Stimulated activated CD8-positive, alpha-beta memory T cell treated with anti-CD3 and anti-CD28 coated beads, Interleukin-4, amount 100 ng/mL, for 1 hour (primary cell): ENCODE measurements at places on chromosomes 1 and 21.

DNA sequence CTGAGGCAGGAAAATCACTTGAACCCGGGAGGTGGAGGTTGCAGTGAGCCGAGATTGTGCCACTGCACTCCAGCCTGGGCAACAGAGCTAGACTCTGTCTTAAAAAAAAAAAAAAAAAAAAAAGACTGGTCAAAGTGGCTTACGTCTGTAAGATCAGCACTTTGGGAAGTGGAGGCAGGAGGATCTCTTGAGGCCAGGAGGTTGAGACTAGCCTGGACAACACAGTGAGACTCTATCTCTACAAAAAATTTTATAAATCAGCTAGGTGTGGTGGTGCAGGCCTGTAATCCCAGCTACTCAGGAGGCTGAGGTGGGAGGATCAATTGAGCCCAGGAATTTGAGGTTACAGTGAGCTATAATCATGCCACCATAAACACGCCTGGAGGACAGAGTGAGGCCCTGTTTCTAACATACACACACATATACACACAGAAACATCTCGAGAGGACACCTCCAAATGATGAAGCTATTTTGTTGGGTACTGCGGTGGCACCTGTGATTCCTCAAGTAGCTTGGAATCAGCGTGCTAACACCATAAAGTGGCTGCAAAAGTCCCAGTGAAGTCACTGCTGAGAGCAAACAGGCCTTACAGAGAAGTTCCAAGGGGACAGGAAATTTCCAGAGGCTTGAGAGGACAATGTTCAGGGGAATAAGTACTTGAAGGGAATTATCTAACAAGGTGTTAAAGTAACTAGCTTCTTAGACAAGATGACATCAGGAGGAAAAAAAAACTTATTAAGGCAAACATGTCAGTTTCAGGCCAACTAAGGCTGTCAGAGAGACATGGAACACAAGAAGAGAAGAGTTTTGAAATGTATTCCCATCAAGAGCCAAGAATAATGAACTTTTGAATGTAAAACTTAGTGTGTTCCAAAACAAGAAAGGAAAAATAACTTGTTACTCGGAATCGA is 1.3 kb downstream of the NADK start:
- DNase-seq = no peak

DNA sequence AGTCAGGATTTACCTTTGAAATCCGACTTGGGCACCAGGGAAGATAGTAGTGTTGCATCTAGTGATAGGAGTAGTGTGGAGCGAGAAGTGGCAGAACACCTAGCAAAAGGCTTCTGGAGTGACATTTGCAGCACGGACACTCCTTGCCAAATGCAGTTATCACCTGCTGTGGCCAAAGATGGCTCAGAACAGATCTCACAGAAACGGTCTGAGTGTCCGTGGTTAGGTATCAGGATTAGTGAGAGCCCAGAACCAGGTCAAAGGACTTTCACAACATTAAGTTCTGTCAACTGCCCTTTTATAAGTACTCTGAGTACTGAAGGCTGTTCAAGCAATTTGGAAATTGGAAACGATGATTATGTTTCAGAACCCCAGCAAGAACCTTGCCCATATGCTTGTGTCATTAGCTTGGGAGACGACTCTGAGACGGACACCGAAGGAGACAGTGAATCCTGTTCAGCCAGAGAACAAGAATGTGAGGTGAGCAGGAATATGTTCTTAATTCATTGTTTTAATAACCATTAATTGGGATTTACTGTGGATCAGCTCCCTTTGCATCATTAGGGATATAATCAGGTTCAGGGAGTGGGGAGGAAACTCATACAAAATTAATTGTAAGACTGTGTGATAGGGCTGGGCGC is 28.3 kb downstream of the BACH1 start:
- no peak for DNase-seq

DNA sequence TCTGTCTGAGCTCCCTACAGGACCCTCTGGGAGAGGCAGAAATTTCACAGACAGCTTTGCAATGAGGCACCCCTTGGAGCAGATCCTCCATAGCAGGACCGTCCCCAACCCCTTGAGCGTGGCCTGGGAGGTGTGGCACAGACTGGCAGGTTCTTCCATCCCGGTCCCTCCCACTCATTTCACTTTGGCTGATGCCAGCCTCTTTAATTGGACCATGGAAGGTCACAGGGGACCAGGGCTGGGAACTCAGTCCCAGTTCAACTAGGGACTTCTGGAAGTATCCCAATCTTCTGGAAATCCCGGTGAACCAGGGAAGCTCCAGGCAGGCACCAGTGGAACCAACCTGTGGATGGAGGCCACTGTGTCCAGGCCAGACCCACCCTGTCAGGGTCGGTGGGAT is 83.7 kb downstream of the SPSB1 start:
- DNase-seq = no peak

DNA sequence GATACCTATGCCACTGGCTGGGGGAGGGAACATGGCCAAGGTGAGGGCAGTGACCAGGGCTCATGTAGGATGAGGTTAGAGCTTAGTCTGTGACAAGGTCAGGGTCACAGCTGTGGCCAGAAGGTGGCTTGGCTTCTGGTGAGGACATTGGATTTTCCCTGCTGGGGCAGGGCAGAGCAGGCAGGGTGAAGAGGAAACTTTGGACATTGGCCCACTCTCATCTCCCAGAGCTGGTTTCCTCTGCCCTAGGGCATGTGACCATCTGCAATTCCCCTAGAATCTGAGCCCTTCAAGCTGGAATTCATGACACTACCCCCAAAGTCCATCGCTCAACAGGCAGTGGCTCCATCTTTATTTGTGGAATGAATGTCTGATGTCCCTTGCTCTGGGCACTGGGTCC is 5.3 kb downstream of the DMBX1 start:
- no peak for DNase-seq

- no peak for DNase-seq
These were observed 22.2 kb downstream of the KCNN3 start for GRCh38 chr1:154847891-154848290.

GRCh38 chr1:21884456-21885235 is 52.5 kb downstream of the HSPG2 start:
- no peak for DNase-seq

- DNase-seq = no peak
These were observed 54.7 kb downstream of the SLC37A1 start for GRCh38 chr21:42568376-42568775.

DNA sequence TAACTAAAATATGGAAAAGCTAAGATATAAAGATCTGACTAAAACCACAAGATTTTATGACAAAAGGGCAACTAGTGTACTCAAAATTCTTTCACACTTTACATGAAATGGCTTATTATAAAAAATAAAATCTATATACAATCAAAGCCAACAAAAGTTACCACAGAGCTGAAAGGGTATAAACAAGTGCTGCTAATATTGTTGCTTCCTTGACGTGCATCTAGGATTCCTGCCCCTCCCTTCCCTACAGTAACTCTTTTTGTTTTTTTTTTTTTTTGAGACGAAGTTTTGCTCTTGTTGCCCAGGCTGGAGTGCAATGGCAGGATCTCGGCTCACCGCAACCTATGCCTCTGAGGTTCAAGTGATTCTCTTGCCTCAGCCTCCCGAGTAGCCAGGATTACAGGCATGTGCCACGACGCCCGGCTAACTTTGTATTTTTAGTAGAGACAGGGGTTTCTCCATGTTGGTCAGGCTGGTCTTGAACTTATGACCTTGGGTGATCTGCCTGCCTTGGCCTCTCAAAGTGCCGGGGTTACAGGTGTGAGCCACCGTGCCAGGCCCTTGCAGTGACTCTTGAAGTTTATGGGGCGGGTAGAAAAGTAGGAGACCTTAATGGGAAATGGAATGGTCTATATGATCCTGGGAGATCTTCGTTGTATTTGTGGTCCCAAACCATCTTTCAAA is 4.5 kb downstream of the SRSF4 start:
- no peak for DNase-seq

GRCh38 chr1:94027721-94028515 is 93.0 kb downstream of the ABCA4 start:
- no peak for DNase-seq

DNA sequence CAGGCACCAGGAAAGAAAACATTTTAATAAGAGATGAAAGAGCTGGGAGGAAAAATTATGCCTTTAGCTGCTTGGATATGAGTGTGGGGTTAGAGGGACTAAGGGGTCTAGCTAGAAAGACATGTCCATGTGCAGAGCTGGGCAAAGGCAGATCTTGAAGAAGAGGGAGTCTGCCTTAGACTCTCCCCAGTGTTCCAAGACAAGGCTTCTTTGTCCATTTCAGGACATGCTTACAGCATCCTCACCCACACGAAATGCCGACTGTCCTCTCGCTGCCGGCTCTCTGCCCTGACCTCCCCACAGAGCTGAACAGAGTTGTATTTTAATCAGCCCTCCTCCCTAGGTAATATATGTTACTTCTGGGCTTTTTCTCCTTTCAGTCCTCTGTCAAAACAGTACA is 100.7 kb upstream of the ATP1B1 start:
- DNase-seq = no peak

DNA sequence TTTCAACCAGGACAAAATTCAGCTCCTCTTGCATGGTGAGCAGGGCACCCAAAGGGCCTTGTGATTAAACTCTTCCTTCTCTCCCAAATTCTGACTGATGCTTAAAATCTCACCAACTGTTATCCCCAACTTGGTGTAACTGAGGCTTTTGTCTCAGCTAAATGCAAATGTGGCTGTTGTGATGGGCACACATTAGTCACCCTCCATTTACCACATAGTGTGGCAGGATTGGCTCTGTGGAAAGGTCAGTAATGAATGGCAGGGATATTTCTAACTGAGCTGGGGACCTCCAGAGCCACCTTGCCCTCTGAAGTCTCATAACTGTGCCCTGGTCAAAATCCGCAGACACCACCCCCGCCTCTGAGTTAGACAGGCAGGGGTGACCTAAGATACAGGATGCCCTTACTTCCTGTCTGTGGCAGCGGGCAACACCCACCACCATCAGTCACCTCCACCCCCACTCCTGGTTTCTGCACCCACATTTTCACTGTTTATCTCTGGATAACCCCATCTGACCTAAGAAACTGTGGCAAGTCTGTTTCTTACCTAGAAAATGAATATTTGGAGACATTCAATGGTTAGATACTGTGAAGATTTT is 25.4 kb upstream of the RGS16 start:
- peak; percentile 25 for DNase-seq

DNA sequence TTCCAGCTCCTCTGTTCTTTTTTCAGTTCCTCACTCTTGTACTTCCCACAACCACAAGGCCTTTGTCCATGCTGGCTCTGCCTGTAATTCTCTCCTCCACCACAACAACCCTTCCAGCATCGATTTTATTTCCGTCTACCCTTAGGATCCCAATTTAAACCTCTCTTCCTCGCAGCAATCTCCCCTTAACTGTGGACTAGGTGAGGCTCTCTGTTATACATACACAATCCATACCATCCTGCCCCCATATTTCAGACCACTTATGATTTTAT is 90.4 kb upstream of the ZC3H11B start:
- no peak for DNase-seq

DNA sequence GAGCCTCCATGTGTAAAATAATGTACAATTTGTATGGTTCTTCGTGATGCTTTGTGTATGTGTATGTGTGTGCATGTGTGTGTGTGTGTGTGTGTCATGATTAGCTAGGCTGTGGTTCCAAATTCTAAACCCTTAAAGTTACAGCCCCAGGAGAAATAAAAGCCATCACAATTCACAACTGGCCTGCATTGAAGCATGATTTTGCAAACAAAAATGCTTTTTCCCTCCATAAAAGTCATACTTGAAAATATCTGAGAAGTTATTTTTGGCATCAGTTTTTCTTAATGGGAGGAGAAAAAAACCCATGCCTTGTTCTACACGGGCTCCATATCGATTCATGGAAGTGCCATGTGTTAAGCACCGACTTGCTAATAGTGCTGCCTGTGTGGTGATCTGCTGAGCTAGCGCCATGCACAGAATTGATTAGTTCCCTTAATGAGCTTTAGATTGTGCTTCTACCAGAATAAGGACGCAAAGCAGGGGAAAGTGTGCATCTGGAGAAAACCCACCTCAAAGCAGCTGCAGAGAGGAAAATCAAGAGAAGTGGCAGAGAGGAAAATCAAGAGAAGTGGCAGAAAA is 207.3 kb downstream of the DSCAM start:
- DNase-seq = no peak

GRCh38 chr1:145956781-145957442 is 905 bp downstream of the LIX1L start:
- no peak for DNase-seq

GRCh38 chr1:175757381-175758015 is 14.1 kb upstream of the TNR start:
- no peak for DNase-seq

DNA sequence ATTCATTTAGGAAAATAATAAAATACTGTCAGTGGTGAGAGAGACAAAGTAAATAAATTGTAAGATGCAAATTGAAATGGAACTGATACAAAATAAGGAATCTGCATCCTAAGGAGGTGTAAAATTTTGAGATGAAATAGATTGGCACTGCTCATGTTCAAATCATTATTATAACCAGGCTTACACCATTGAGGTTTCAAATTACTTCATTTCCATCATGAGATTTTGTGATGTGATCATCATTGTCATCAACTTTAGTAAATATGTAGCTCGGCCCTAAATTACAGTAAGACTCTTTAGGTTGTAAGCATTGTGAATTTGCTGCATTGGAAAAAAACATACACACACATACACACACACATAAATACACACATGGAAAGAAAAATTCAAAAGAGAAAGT is 123.4 kb downstream of the SDCCAG8 start:
- no peak for DNase-seq

DNA sequence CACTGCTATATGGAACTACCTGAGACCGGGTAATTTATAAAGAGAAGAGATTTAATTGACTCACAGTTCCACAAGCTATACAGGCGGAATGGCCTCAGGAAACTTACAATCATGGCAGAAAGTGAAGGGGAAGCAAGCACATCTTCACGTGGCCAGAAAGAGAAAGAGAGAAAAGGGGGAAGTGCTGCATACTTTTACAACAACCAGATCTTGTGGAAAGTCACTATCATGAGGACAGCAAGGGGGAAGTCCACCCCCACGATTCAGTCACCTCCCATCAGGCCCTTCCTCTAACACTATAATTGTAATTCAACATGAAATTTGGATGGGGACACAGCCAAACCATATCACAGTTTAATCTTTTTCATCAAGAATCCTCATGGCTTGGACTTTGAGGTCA is 339.2 kb upstream of the AJAP1 start:
- no peak for DNase-seq
